Metanephros (tissue), 2 donors: ENCODE measurements at places on chromosomes 2 and 18. TPM values are rescaled to one million over a fixed set of nuclear protein-coding genes. Genes with fewer than 3 reads are reported as not detected.

The MAB21L4 gene
- 0.35 TPM for total RNA-seq

The PRKAG3 gene
- 5.0 TPM for total RNA-seq

The PDCL3 gene
- 12.0 TPM for total RNA-seq

The NT5C1B gene
- not detected for total RNA-seq

The SPEG gene
- 39.6 TPM for total RNA-seq

The ALPI gene
- total RNA-seq, result not detected

The CTNNA2 gene
- 2.3 TPM for total RNA-seq

The NRP2 gene
- 67.3 TPM for total RNA-seq

The TMEM247 gene
- not detected for total RNA-seq

The RPRM gene
- 5.3 TPM for total RNA-seq

The IL37 gene
- not detected for total RNA-seq

The CAVIN2 gene
- 51.9 TPM for total RNA-seq

The TEKT4 gene
- total RNA-seq, result 0.29 TPM

The RAD51AP2 gene
- 0.12 TPM for total RNA-seq

The MROH2A gene
- 0.53 TPM for total RNA-seq

The PTPN18 gene
- total RNA-seq, result 23.2 TPM
